ENCODE measurements at places on chromosomes 3 and 15.

GRCh38 chr15:57205027-57205855 is 171.1 kb upstream of the CGNL1 start:
- no peak for DNase-seq

DNA sequence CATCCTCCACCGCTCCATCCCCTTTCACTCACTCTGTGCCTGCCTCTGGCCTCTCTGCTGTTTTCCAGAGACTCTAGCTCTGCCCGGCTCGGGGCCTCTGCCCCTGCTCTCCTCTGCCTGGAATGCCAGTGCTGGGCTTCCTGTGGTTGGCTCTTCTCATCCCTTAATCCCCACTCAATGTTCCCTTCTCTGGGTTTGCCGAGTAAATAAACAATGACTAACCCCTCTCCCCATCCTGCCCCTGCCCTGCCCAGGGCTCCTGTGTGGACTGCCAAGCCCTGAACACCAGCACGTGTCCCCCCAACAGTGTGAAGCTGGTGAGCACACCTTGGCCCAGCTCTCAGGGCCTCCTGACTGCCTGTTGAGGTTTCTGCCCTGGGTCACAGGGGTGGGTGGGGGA is 12.2 kb downstream of the STAB1 start:
- no peak for DNase-seq

- no peak for DNase-seq
Observed at GRCh38 chr3:146929696-146930095, 324.6 kb upstream of the PLSCR5 start.

GRCh38 chr15:80618685-80619400 is 76.3 kb upstream of the ABHD17C start:
- DNase-seq = peak; percentile 52

DNA sequence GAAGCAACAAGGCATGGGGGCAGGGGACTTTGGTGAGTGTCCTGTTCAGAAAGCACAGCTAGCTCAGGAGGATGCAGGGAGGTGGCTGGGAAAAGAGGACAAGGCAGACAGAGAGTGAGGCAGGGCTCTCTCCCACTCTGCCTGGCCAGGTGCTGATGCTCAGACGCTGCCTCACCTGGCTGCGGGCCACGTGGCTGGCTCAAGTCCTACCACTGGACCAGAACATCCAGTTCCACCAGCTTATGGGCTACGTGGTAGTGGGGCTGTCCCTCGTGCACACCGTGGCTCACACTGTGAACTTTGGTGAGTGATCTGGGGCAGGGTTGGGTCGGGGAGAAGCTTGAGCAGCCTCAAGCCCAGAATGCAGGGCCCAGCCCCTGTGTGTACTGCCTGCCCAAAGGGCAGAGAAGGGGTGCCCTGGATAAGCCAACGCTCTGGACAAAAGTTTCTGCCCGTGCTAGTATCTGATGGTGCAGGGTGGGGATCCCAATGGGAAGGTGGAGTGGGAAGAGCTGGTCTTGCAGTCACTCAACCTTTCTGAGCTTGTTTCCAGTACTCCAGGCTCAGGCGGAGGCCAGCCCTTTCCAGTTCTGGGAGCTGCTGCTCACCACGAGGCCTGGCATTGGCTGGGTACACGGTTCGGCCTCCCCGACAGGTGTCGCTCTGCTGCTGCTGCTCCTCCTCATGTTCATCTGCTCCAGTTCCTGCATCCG is 20.9 kb downstream of the NOX5 start:
- no peak for DNase-seq

- DNase-seq = no peak
Observed at GRCh38 chr15:62412686-62413085, 247.6 kb upstream of the C2CD4B start.

DNA sequence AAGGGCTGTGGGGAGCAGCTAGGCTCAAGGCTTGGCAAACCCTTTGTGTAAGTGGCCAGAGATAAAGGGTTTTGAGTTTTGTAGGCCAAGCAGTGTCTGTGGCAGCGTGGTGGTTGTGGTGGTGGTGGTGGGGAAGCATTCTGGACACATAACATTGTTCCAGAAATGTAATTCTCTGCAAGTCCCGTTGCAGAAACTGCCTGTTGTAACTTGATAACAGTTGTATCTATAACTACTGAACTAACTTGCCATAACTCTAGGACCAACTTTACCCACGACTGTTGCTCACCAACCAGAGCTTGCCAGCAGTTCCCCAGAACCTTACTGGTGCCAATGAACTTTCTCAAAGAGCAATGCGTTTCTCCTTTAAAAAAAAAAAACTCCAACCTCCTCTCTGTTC is 18.1 kb upstream of the TMEM40 start:
- no peak for DNase-seq

DNA sequence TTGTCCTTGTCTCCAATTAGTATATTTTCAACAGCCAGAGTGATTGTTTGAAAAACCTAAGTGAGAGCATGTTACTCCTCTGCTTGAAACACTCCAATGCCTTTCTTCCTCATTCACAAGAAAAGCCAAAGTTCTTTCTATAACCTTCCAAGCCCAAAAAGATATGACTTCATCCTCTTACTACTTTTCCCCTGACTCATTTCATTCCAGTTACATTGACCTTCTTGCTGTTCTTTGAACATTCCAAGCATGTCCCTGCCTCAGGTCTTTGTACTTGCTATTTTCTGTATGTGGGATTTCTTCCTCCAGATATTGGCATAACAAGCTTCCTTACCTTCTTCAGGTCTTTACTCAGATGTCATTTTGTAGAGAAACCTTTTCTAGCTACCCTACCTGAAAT is 28.3 kb downstream of the EHHADH start:
- DNase-seq = no peak

GRCh38 chr3:105676621-105677300 is 192.1 kb downstream of the CBLB start:
- no peak for DNase-seq

Measured in vagina (tissue), 2 donors.